ENCODE measurements at places on chromosomes 11 and 22. TPM values are rescaled to one million over a fixed set of nuclear protein-coding genes. Genes with fewer than 3 reads are reported as not detected.

Gene DDIAS
- 1.4 TPM for total RNA-seq

Gene GGT1
- 3.1 TPM for total RNA-seq

Gene OR52N4
- not detected for total RNA-seq

Gene KCNA4
- under 0.01 TPM for total RNA-seq

Gene GSTT2
- total RNA-seq = 0.56 TPM

Gene C11orf65
- 0.85 TPM for total RNA-seq

Gene TRIM49
- not detected for total RNA-seq

Gene FAM180B
- not detected for total RNA-seq

Gene GLYAT
- not detected for total RNA-seq

Gene RBMXL2
- total RNA-seq = not detected

Gene RABL2B
- total RNA-seq = 5.4 TPM

Gene C22orf31
- total RNA-seq = not detected

Gene POGLUT3
- 27.2 TPM for total RNA-seq

Gene BTG4
- total RNA-seq = not detected

All from regular cardiac myocyte (primary cell).